ENCODE measurements at places on chromosomes 1 and 21.

DNA sequence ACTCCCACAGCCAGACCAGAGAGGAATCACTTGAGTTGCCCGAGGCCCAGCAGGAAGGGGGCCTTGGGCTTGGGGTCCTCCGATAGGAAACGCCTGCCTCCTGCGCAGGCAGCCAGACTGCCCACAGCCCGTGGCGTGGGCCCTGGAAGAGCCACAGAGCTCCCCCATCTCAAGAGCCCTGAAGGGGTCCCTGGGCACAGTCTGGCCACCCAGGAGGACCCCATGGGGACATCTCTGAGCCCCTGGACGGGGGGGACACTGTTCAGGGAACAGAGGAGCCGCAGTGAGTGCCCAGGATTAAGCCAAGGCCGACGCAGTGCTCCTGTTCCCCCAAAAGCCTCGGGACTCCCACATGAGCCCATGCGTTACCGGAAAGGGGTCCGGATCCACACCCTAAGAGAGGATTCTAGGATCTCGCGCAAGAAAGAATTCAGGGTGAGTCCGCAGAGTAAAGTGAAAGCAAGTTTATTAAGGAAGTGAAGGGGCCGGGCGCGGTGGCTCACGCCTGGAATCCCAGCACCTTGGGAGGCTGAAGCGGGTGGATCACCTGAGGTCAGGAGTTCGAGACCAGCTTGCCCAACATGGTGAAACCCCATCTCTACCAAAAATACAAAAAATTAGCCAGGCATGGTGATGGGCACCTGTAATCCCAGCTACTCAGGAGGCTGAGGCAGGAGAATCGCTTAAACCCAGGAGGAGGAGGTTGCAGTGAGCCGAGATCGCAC is 38.1 kb upstream of the LBR start:
- DNase-seq = no peak

DNA sequence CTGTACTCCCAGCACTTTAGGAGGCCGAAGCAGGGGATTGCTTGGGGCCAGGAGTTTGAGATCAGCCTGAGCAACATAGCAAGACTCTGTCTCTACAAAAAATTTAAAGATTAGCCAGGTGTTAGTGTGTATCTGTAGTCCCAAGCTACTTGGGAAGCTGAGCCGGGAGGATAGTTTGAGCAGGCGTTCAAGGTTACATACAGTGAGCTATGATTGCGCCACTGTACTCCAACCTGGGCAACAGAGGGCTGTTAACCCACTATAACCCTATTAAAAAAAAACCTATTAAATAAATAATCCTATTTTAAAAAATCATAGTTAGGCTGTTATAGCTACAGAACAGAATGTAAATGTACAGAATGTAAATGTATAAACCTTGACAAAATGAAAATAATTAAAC is 2.2 kb downstream of the MIS18A start:
- DNase-seq = no peak

GRCh38 chr1:111621050-111621449 is 1.5 kb downstream of the RAP1A start:
- no peak for DNase-seq

DNA sequence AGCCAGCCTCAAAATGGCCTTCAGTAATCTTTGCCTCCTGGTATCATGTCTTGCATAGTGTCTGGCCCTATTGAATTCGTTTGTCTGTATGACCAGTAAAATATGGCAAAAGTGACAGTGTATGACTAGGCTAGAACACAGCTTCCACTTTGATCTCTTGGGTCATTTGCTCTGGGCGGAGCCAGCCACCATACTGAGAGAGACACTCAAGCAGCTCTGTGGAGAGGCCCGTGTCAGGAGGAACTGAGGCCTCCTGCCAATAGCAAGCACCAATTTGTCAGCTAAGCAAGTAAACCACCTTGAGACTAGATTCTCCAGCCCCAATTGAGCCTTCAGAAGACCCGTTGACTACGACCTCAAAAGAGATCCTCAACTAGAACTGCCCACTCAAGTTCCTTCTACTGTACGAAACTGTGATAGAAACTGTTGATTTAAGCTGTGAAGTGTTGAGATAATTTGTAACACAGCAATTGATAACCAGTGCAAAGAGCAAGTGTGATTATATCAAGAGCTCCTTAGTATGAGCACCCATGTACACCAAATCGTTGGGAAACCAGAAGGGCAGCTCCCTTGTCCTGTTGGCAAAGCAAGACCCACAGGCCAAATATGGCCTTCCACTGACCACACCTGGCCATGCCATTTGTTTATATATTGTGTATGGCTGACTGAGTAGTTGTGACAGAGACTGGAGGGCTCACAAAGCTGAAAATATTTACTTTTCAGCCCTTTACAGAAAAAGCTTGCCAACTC is 52.7 kb upstream of the SERBP1 start:
- no peak for DNase-seq

- no peak for DNase-seq
Measured at GRCh38 chr1:169681140-169681539, 30.3 kb downstream of the SELL start.

DNA sequence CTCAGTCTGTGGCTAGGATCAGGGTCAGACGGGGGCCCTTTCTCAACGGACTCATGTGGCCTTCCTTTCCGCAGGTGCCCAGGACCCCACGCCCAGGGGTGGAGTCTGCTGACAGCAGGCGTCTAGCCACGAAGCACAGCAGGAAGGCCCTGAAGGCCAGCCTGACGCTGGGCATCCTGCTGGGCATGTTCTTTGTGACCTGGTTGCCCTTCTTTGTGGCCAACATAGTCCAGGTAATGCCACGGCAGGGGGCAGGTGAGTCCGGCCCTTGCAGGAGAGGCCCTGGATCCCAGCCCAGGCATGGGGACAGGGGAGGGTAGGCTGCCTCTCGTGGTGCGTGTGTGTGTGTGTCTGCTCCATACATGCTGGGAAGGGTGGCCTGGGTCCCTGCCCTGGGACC is 13.8 kb downstream of the HTR6 start:
- DNase-seq = no peak

GRCh38 chr1:6435547-6435946 is 11.0 kb downstream of the ESPN start:
- no peak for DNase-seq

- DNase-seq = no peak
Measured at GRCh38 chr1:25748531-25749205, 51.3 kb upstream of the SELENON start.

DNA sequence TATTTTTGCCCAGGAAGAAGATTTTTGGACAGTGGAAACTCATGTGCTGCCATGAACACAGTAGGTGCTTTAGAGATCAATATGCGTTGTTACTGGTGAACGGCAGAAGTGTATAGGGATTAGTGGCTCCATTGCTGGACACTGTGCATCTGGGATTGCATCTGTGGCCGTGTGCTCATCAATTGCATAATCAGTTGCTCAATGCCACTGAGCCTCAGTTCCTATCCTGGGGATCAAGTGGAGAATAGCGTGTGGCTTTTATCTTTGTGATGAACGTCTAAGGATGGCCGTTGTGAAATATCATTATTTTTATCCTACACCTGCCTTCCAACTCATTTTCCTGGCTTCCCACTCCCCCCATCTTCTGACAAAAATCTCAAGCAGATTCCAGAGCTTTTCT is 5.4 kb downstream of the TNN start:
- no peak for DNase-seq

DNA sequence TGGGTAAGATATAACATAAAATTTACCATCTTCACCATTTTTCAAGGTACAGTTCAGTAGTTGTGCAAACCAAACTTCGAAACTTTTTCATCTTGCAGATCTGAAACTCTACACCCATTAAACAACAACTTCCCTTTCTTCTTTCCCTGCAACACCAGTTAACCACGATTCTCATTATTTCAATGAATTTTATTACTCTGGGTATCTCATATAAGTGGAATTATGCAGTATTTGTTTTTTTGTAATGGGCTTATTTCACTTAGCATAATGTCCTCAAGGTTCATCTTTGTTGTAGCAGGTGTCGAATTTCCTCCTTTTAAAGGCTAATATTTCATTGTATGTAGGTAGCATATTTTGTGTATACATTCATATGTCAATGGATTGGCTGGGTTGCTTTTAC is 146.1 kb downstream of the SPATA46 start:
- no peak for DNase-seq

DNA sequence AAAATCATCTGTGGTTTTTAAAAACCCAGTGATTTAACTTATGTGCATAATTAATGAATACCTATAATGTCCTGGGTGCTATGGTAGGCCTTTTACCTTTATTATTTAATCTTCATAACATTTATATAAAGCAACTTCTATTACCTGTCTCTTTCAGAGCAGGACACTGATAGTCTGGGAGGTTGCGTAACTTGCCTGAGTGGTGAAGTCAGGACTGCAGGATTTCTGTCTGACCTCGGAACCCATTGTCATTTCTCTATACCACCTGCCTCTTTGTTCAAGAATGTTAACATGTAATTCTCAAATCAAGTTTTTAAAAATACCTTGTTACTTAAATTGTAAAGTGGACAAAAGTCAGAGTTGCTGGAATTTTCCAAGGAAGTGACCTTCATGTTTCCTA is 41.0 kb upstream of the BACH1 start:
- DNase-seq = no peak

- no peak for DNase-seq
Measured at GRCh38 chr1:54408147-54409066, 2.2 kb upstream of the SSBP3 start.

- no peak for DNase-seq
Measured at GRCh38 chr1:194076646-194077045, 890.2 kb upstream of the B3GALT2 start.

- no peak for DNase-seq
Measured at GRCh38 chr1:166322470-166322869, 155.7 kb upstream of the FAM78B start.

GRCh38 chr1:157150631-157151030 is 12.4 kb upstream of the ETV3 start:
- no peak for DNase-seq

DNA sequence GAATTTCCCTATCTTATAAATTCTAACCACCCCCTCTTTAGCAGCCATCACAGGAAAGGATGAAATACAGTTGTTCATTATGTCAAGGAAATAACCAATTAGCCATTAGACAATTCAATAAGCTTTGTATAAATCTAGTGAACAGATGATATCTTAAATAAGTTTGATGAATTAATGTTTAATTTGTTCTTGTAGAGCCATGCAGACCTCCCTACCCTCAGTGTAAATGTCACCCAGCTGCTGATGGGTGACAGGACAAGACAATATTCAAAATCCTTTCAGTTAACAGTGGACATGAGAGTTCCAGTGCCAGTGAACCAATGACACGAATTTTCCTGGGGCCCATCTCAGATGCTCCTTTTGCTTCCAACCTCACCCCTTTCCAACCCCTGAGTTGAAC is 395.9 kb downstream of the KCTD3 start:
- no peak for DNase-seq

GRCh38 chr1:175793617-175794016 is 50.2 kb upstream of the TNR start:
- DNase-seq = no peak

DNA sequence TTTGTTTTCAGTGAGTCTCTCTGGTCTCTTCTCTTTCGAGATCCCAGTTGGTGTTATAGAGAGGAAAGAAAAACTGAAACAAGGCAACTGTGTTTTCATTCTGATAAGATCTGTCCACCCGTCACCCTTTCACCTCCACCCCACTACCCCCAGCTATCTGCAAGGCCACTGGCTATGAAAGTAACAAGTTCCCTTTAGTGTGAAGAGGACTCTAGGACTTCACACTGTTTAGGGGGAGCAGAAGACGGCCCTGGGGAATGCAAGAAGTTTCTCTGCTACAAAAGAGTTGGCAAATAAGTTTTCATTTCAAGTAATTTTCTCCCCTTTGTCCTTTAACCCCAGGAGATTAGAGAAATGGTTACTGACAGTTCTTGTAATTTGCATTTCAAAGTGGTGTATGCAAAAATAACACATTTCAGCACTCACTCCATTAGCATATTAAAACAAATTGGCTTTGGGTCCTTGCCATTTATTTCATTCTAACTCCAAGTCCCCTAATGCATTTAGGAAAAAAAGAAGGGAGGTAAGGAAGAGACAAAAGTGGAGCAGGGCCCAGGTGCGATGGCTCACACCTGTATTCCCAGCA is 79.6 kb upstream of the PPM1J start:
- DNase-seq = no peak

- no peak for DNase-seq
Measured at GRCh38 chr1:9248341-9249262, 14.0 kb downstream of the H6PD start.

GRCh38 chr1:243559575-243560162 is 290.4 kb downstream of the AKT3 start:
- DNase-seq = no peak

GRCh38 chr1:99619583-99619982 is 26.3 kb upstream of the PALMD start:
- no peak for DNase-seq

- DNase-seq = no peak
Measured at GRCh38 chr1:237976331-237976730, 85.6 kb upstream of the ZP4 start.

Measured in cortex of kidney (tissue), 1 donor.